Suprapubic skin (tissue), 4 donors: ENCODE measurements at places on chromosomes 2 and 18.

DNA sequence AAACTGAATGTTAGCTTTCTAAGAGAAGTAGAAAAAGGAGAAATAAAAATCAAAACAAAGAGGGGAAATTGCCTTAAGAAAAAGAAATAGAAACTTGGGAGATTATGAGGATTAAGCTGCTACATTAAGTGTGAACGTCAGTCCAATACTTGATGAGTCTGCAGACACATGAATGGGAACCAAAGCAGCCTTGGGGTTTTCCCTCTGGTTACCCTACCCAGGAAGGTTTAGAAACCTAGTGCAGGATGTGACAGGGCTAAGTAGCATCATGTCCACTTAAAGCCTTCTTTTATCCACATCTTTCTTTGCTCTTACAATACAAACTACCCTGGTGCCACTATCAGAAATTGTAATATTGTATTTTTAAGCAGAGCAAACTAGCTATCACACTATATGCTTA lies 22.3 kb downstream of the SLC35F5 start:
- H3K4me1 ChIP-seq: no peaks in the 10 kb centered on the region
- no peak for DNase-seq
- H3K27me3 ChIP-seq: no peaks in the 10 kb centered on the region
- H3K36me3 ChIP-seq: peaks cover 55% of the 10 kb centered on the region
- H3K4me3 ChIP-seq: no peak overlapping the region

- H3K4me3 ChIP-seq: no peak overlapping the region
- H3K27me3 ChIP-seq: no peaks in the 10 kb centered on the region
- H3K4me1 ChIP-seq: peaks cover 5% of the 10 kb centered on the region
- no peaks in the 10 kb centered on the region for H3K36me3 ChIP-seq
- no peak for DNase-seq
Measured at GRCh38 chr18:49051311-49051967, 100.7 kb upstream of the SMAD7 start.

DNA sequence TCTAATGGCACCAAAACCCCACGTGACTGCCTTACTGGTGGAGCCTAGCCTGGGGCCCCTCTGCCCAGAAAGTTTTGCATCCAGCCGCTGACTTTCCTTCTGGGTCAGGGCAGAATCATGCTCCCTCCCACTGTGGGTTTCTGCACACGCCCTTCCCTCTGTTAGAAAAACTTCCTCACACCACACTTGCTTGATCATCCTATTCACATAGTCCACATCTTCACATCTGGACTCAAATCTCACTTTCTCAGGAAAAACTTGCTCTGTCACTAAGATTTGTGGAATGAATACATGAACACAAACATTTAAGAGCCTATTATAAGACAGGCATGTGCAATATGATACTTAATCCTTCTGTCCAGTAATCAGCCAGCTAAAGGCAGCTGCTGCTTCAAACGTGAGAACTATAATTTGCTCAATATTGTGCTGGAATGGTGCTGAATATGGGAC lies 274.7 kb downstream of the RND3 start:
- peaks cover 6% of the 10 kb centered on the region for H3K4me1 ChIP-seq
- no peak overlapping the region for H3K4me3 ChIP-seq
- H3K27ac ChIP-seq: no peak overlapping the region
- no peaks in the 10 kb centered on the region for H3K27me3 ChIP-seq
- no peak for DNase-seq

DNA sequence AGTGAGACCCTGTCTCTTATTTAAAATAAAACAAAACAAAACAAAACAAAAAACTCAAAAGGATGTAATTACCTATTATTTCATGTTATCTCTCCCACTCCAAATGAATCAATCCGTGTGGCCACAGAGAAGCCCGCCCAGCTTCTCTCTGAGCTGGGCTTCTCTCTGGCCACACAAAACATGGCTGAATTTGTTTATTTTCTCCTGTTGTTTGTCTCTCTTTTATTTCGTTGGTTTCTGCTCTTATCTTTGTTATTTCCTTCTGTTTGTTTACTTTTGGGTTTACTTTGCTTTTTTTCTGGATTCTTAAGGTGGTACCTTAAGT lies 1.5 kb upstream of the TRABD2A start:
- H3K4me3 ChIP-seq: peak overlapping the region; percentile 66
- H3K27ac ChIP-seq: no peak overlapping the region
- peaks cover 31% of the 10 kb centered on the region for H3K4me1 ChIP-seq
- peaks cover 15% of the 10 kb centered on the region for H3K27me3 ChIP-seq
- no peaks in the 10 kb centered on the region for H3K36me3 ChIP-seq

DNA sequence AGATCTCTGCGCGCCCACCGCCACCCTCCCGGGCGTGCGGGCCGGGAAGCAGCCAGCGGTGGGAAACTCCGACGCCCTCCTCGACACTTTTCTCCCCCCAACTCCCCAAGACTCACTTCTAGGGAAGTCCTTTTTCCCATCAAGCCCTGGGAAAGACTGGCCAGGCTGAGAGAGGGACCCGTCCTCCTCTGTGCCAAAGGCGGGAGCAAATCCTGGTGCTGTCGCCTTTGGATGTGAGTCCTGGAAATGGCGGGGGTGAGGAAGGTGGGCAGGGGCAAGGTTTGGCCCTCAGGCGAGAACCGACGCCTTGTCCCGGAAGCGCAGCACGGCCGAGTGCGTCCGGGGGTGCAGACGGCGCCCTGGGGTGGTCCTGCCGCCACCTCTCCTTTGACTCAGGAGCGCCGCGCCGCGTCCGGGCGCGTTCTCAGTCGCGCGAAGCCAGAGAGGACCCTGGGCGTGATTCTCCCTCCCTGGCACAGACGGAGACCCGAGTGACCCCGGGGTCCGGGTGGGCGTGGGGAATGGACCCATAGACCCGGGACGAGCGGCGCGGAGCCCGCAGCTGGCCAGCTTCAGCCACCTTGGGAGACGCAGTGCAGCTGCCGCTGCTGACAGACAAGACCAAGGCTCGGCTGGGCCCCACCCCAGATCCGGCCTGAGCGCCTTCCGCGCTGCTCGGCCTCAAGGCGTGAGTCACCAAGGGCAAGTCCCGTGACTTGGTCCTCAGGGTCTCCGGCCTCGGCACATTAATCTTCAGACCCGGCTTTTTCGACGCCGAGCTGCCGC lies 3.5 kb upstream of the LBX2 start:
- H3K27ac ChIP-seq: peak overlapping the region; percentile 81
- H3K36me3 ChIP-seq: peaks cover 16% of the 10 kb centered on the region
- peaks cover 72% of the 10 kb centered on the region for H3K4me1 ChIP-seq
- peaks cover 52% of the 10 kb centered on the region for H3K27me3 ChIP-seq
- H3K4me3 ChIP-seq: peak overlapping the region; percentile 58
- peak; percentile 90 for DNase-seq

- no peak overlapping the region for H3K27ac ChIP-seq
- DNase-seq: no peak
- H3K36me3 ChIP-seq: no peaks in the 10 kb centered on the region
- H3K4me3 ChIP-seq: no peak overlapping the region
Measured at GRCh38 chr2:219086196-219086595, 25.5 kb upstream of the IHH start.

DNA sequence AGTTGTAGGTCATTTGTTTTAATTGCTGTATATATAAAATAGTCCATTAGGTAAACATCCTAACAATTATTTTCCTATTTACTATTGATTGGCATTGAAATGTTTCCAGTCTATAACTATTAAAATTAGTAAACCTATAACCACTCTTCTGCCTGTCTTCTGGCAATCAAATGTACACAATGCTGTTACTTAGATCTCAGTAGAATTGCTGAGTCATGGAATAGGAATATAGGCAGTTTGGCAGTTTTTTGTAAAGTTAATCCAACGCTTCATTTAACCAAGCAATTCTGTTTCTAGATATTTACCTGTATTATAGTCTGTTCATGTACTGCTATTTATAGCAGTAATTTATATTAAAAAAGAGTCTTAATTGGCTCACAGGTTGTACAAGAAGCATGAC lies 518.1 kb downstream of the DCDC2C start:
- no peak overlapping the region for H3K4me3 ChIP-seq
- no peaks in the 10 kb centered on the region for H3K27me3 ChIP-seq
- no peaks in the 10 kb centered on the region for H3K4me1 ChIP-seq

DNA sequence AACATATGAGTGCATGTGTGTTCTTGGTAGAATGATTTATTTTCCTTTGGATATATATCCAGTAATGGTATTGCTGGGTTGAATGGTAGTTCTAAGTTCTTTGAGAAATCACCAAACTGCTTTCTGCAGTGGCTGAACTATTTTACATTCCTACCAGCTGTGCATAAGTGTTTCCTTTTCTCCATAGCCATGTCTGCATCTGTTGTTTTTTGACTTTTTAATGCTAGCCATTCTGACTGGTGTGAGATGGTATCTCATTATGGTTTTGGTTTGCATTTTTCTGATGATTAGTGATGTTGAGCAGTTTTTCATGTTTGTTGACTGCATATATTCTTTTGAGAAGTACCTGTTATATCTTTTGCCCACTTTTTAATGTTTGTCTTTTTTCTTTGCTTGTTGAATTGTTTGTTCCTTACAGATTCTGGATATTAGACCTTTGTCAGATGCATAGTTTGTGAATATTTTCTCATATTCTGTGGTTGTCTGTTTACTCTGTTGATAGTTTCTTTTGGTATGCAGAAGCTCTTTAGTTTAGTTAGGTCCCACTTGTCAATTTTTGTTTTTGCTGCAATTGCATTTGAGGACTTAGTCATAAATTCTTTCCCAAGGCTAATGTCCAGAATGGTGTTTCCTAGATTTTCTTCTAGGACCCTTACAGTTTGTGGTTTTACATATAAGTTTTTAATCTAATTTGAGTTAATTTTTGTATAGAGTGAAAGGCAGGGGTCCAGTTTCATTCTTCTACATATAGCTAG lies 17.6 kb upstream of the KCNE4 start:
- no peaks in the 10 kb centered on the region for H3K4me1 ChIP-seq
- no peak for DNase-seq
- no peaks in the 10 kb centered on the region for H3K27me3 ChIP-seq
- H3K36me3 ChIP-seq: no peaks in the 10 kb centered on the region

DNA sequence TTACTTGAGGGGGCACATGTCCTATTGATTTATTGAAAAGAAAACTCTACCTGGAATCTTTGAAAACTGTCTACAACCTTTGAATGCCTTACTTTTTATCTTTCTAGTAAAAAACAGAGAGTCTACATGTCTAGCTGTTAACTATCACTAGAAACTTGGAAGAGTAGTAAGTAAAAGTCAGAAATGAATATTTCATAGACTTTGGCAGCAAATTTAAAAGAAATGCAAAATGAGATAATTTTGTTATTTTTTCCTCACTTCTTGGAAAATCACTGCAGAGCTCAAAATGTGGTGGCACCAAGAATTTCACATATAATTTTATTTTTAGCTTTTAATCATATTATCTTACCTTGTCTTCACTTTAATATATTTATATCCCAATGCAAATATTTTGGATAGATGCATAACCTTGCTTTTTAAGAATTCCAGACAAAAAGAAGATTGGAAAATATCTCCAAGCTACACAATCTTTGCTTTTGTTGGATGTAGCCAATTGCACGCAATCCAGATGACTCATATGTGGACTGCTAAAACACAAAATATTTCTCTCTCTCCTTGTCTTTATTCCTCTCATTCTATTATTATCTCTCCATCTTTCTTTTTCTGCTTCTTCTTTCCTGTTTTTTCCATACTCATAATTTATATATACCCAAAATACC lies 92.2 kb upstream of the DSEL start:
- DNase-seq: no peak
- no peak overlapping the region for H3K4me3 ChIP-seq
- no peaks in the 10 kb centered on the region for H3K4me1 ChIP-seq
- no peaks in the 10 kb centered on the region for H3K27me3 ChIP-seq
- no peaks in the 10 kb centered on the region for H3K36me3 ChIP-seq

DNA sequence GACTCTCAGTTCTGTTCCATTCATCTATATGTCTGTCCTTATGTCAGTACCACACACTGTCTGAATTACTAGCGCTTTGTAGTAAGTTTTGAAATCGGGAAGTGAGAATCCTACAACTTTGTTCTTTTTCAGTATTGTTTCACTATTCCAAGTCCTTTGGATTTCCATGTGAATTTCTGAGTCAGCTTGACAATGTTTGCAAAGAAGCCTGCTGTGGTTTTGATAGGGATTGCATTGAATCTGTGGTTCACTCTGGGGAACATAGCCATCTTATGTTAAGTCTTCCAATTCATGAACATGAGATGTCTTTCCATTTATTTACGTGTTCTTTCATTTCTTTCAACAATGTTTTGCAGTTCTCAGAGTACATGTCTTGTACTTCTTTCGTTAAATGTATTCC lies 15.0 kb downstream of the SLC3A1 start:
- H3K27me3 ChIP-seq: no peaks in the 10 kb centered on the region
- peaks cover 14% of the 10 kb centered on the region for H3K4me1 ChIP-seq
- H3K36me3 ChIP-seq: no peaks in the 10 kb centered on the region
- no peak for DNase-seq
- H3K4me3 ChIP-seq: no peak overlapping the region

DNA sequence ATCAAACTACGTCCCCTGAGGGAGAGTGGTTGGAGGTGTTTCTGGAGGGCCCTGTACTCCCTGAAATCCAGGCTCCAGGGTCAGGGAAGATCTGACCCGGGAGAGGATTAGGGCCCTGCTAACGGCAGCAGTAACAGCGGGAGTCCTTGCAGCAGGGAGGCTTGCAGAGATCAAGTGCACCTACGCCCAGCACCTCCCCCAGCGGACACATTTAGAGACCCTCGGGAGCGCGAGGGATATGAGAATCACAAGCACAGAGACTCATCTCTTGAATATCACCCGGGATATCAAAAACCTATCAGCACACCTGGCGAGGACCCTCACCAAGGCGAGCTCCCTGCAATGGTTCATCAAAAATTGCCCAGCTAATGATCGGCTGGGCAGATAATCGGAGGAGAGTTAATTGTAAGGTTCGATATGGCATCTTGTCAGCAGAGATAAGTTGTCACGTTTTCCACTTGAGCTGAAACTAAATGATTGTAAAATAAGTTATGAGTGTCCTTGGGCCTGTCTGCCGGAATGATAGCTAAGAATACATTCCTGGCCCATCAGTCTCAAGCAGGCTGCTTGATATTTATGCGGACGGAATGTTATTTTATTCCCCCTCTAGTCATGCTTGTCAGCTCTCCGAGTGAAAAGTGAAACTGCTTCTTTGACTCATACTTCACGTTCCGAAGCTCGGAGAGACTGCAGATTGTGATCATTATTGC lies 209.8 kb downstream of the GBX2 start:
- no peak overlapping the region for H3K27ac ChIP-seq
- no peaks in the 10 kb centered on the region for H3K4me1 ChIP-seq
- no peak overlapping the region for H3K4me3 ChIP-seq
- H3K27me3 ChIP-seq: no peaks in the 10 kb centered on the region

DNA sequence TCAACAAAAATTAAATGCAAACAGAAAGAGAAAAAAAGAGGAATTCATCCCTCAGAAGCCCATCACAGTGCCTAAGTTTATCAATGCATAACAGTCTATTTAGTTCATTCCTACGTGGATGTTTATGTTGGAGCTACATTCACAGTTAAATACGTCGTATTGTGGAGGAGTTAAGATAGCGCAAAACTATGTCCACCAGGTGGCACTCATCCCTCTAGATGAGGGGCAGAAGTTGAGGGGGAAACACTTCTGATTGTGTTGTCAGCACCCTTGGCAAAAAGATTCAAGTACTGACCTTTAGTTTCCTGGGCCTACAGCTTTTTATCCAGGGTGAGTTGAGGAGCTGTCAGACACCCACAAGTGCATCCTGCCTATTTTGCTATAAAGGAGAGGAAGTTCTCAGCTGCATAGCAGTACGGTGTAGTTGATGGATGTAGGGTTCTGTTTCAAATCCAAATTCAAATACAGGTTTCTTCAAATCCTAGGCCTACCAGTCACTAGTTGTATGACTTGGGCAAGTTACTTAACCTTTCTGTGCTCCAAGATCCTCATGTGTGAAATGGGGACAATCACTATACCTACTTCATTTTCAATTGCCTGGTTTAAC lies 26.8 kb upstream of the MYO1B start:
- no peak overlapping the region for H3K27ac ChIP-seq
- H3K27me3 ChIP-seq: no peaks in the 10 kb centered on the region
